CD4-positive, CD25-positive, alpha-beta regulatory T cell (primary cell): ENCODE measurements at places on chromosomes 5 and 9. TPM values are rescaled to one million over a fixed set of nuclear protein-coding genes. Genes with fewer than 3 reads are reported as not detected.
A peak's percentile ranks its signal among the peaks of the same experiment; 100 is the strongest.

DNA sequence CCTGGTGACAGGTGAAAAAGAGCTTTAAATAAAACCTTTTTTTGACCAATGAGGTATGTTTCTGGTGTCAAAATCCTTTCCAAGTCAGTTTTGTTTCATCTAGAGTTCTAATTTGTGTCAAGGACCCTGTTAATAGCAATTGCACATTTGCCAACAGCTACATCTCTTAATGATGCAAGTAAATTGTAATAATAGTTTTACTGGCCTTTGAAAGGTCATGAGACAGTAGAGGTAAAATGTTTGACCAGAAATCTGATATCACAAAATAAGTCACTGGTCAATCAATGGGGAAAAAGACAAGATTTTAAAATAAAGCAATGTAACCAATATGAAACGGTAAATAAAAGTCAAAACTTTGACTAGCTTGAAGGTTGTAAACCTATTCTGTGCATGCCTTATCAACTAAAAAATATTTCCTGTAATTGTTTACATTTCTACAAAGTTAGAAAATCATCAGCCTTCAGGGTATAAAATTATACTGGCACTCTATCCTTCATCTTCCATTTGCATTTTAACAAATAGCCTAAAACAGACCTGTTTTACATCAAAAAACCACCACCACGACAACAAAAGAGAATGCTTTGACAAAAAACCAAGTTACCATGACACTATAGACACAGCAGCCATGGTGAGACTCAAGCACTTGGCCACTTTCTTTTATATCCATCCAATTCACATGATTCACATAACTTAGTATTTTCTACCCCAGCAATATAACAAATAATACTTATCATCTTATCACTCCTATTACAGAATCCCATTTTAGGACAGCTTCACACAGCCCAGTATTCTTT is 3.0 kb downstream of the NADK2 start:
- no peak for DNase-seq

- no peak for DNase-seq
Measured at GRCh38 chr5:61280205-61280604, 51.9 kb upstream of the ZSWIM6 start.

DNA sequence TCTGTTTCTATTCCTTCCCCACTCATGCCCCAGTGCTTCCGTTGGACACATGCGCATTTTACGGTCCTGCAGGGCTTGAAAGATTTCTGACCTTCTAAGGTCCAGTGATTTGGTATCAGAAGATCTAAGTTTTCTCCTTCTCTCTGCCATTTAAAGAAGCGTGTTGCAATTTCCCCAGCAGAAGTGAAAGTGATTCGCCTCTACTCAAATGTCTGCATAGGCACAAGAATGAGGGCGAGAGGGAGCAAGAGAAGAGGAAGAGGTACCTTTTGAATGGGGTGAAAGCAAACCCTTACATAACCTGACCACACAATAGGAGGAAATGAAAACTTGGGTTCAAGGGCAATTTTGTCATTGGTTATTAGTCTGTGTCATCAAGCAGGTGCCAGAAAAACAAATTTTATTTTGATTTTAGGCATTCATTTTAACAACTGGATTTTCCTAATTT is 31.7 kb upstream of the NR3C1 start:
- DNase-seq = no peak

- no peak for DNase-seq
Measured at GRCh38 chr5:25619273-25619672, 974.5 kb upstream of the CDH10 start.

DNA sequence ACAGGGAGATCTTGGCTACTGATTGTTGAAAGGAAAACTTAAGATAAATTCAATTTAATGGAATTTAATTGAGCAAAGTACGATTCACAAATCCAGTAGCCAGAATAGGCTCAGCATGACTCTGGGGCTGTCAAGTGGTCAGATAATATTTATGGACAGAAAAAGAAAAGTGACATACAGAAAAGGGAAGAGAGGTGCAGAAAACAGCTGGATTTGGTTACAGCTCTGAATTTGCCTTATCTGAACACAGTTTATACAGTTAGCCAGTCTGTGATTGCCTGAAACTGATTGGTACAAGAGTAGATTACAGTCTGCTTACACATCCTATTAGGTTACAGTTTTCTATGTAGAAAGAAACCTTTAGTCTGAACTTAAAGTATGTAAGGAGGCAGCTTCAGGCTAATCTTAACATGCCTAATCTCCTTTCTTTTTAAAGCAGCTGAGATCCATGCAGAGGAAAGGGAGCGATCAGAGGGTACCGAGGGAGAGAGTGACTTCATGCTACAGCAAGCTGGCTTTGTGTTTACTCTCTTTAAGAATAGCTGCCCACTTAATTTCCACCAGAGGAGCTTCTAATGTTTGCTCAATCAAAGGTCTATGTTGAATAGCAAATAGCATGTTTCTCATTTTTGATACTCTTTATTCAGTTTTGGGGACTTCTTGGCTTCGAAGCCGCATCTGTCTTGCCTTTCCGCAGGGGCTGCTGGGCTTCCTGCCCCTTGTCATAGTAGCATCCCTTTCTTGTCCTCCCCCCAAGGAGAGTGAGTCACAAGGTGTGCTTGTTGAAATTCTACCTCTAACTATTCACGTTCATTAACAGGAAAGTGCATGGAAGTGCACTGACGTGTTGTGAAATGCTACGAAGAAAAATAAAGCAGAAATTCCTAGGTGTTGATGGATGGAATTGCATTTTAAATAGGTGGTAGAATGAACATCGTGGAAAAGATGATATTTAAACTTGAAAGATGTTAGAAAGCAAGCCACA is 761.2 kb downstream of the TAF11L14 start:
- no peak for DNase-seq

GRCh38 chr5:59099270-59099994 is 516.6 kb downstream of the RAB3C start:
- peak; percentile 69 for DNase-seq

DNA sequence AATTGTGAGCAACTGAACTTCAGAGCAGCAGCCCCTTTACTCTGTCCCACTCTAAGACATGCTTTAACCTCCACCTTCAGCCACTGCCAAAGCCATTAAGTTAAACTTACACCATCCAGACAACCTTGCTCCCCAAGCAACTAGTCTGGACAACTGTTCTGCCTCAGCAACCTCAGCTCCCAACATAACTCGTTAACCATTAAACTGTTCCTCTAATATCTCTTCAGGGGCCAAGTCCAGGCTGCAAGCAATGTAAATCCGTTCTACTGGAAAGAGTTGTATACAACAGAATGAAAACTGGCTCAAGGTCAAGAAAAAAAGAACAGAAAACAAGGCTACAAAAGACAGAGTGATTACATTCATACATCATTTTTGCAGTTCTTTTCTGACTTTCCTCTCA is 131.7 kb upstream of the TARS1 start:
- no peak for DNase-seq

- no peak for DNase-seq
Measured at GRCh38 chr5:132965120-132965519, 1.7 kb upstream of the AFF4 start.

DNA sequence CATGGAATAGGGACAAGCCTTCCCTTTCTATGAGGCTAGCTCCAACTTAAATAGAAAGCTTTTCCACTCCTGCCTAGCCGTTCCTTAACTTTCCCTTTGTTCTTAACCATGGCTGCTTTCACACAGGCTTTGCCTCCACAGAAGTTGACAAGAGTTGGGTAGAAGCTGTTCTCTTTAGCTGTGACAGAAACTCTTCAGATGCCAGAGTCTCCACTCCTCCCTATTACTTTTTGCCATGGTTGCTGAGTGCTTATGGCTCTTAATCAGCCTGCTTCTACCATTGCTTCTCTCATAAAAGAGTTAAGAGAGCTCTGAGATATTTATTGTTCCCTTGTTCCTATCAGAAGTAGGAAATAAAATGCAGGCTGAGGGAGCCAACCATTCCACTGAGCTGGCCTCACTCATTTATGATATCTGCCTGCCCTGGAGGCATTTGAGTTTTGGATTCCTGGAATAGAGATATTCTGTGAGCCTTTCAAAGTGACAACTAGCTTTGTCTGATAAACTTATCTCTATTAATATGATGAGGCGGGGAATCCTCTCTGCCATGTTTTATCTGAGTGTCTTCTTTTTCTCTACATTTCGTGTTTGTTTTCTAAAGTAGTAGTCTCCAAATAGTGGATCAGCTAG is 162.6 kb downstream of the DMAC1 start:
- DNase-seq = no peak

IFNE gene
- total RNA-seq = not detected

GABRB2 gene
- not detected for total RNA-seq

NEUROG1 gene
- not detected for total RNA-seq

NEURL1B gene
- total RNA-seq = 0.22 TPM

BRD8 gene
- 20.9 TPM for total RNA-seq

TLX3 gene
- not detected for total RNA-seq

SLC36A2 gene
- total RNA-seq = not detected
